ENCODE measurements at places on chromosomes 12 and 14.

- no peak for DNase-seq
Measured at GRCh38 chr12:72273499-72273837, 1.3 kb downstream of the TRHDE start.

- no peak for DNase-seq
Measured at GRCh38 chr12:32395026-32395425, 4.3 kb upstream of the FGD4 start.

- no peak for DNase-seq
Measured at GRCh38 chr14:28119849-28120248, 646.7 kb upstream of the FOXG1 start.

GRCh38 chr14:90976101-90976500 is 84.3 kb downstream of the RPS6KA5 start:
- no peak for DNase-seq

- DNase-seq, result no peak
Measured at GRCh38 chr14:55419663-55420062, 8.0 kb upstream of the ATG14 start.

DNA sequence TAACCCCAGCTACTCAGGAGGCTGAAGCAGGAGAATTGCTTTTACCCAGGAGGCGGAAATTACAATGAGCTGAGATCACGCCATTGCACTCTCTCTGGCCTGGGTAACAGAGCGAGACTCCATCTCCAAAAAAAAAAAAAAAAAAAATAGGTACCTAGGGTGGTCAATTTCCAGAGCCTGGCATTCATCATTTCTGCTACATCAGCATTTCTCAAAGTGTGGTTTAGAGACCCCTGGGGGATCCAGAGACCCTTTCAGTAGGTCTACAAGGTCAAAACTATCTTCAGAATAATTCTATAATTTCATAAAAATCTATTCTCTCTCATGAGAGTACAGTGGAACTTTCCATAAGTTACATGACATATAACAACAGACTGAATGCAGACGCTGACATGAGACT is 19.9 kb downstream of the CERS5 start:
- DNase-seq, result no peak

- DNase-seq, result no peak
Measured at GRCh38 chr14:29493849-29494248, 433.8 kb downstream of the PRKD1 start.

- no peak for DNase-seq
Measured at GRCh38 chr12:72275526-72275925, 3.4 kb downstream of the TRHDE start.

DNA sequence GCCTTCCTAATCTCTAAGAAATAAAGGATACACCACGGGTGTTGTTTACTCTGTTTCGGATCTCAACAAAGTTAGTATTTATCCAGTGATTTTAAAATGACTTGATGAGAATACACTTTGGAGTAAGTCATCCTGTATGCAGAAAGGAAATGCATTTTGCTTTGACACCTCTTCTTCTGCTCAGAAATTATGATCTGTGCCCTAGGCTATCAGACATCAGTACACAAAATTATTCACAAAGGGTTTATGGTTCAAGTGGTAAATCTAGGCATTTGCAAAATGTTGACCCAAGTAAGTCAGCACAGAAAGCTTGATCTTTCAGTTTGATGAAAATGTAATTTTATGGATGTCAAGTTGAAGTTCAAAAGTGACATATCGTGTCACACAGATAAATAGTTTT is 248.5 kb downstream of the ATP23 start:
- no peak for DNase-seq

GRCh38 chr12:58750484-58750883 is 169.8 kb downstream of the LRIG3 start:
- no peak for DNase-seq

- no peak for DNase-seq
Measured at GRCh38 chr14:25350021-25350420, 300.1 kb upstream of the STXBP6 start.

DNA sequence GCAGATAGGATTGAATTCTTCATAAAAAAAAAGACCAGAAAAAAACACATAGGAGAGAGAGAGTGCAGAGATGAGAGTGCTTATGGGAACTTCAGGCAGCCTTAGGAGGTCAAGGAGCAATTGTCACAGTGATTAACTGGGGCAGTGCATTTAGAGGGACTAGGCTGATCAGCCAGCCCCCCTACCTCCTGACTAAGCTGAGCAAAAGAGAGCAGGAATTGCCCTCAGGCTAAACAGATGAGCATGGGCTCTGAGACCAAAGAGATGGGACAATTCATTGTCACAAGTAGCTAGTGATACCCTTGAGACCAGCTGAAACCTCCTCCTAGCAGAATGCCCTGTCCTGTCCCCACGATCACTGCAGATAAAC is 124.0 kb downstream of the BTG1 start:
- DNase-seq, result no peak

- no peak for DNase-seq
Measured at GRCh38 chr14:104537613-104537988, 42.0 kb upstream of the C14orf180 start.

GRCh38 chr12:54000116-54001114 is at the start of gene HOXC9:
TSS of gene HOXC9 (plus strand) at chr12:54000161. CDS start at chr12:54000189, 28 bp downstream.
- DNase-seq, result no peak

DNA sequence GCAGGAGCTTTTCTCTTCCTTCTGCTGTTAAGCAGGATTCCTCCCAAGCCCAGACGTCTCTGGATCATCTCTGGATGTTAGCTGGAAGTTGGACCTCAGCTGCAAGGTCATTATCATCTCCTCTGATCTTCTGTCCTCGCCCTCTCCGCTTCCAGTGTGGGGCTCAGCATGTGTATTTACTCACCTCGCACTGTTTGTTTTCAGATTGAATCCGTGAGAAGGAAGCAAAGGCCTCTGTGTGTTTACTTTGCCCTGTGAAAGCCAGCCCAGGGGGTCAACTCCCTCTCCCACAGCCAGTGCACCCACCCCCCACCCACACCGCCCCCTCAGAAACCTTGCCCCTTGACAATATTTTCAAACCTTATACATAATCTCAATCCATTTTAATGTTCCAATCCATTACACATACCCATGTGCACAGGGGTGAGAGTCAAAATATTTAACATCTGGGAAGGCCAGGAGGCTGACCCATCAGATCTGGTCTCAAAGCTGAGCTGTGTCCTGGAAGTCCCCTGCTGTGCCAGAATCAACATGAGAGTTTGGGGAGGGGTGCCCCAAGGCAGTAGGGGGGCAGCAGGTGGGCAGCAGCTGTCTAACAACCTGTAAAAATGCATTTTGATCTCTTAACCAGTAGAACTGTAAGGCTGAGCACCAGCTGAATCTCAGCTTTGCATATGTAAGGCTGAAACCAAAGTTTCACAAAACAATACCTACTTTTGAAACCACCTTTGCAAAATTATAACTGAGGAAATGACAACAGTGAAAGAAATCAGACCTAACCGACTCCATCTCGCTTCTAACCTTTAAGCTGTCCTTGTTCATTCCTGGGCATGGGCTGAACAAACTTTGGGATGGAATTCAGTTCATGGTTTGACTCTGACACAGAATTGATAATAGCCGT is 157.9 kb downstream of the ZNF664 start:
- no peak for DNase-seq

DNA sequence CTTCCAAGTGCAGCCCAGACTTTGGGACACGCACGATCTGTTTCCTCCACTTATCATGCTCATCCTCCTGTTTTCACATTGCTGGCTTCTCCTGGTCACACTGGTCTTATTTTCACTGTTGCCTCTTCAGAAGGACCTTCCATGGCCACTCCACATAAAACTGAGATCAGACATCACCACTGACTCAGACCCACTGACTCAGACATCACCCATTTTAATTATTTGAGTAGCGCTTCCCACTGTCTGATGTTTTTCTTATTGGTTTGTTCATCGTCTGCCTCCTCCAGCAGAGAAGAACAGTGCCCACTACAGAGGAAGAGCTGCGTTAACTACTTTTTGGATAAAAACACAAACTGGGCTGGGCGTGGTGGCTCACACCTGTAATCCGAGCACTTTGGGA is 270.5 kb upstream of the PWP1 start:
- DNase-seq, result no peak

DNA sequence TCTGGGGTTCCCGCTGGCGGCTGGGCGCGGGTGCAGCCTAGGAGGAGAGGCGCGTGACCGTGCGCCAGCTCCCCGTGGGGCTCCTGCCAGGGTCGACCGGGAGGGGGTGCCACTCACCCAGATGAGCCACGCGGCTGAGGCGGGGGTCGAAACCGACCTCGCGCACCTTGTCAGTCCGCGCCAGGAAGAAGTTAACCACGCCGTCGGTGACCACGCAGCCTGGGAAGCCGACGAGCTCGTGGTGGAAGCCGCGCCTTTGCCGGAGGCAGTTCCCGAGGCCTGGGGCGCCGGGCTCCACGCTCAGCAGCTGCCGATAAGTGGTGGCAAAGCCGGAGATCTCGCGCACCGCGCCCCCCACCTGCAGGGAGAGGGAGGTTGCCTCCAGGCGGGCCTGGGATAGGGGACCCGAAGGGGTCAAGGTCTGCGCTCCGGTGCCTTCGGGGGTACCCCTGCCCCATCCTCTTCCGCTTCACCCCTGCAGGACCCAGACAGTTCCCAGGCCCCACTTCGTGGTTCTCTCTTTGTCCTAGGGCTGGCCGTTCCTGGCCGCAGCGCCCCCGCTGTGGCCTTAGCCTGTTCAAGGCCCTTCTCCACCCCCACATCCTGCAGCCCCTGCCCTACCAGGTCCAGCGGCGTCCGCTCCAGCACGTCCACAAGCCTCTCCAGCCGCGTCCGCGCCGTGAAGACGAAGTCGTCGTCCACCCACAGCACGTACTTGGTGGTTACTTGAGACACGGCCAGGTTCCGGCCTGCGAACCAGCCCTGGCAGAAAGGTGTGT is 5.3 kb downstream of the B4GALNT1 start:
- no peak for DNase-seq

DNA sequence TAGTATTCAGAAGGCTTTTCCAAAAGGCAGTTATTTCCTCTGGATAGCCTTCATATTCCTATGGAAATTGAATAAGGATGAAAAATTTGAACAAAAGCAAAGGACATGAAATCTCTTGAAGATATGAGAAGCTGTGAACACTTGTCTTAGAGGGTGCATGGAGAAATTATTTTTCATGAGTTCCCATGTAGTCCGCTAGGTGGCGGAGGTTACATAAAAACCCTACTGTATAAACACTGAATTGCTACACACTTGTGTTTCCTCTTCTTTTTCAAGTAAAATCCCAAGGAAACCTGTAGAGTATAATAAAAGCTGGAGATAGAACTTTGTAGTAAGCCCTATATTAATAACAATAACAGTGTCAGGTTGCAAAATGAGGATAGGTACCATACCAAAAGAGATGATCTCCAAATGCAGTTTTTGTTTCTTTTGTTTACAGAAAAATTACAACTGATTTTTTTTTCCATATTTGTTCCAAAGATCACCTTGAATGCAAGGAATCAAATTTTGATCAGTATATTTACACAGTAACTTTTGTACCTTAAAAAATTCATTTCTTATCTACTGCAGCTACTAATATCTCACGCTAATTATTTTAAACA is 37.8 kb upstream of the OR4E1 start:
- DNase-seq, result no peak

DNA sequence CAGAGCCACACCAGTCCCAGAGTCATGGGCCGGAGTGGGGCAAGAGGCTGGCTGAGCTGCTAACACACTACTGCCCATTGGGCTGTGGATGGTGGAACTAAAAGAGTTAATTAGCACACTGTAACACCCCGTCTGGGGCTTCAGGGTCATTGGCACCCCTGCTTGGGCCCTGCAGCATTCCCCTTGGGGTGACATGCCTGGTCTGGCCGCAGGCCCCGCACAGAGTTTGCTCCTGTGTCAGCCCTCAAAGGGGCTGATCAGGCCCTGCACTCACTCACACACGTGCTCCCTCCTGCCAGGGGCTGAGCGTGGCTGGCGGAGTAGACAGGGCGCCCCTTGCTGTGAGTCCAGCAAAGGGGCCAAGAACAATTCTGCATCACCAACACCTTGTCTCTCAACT is 1499.6 kb upstream of the TMEM132C start:
- no peak for DNase-seq

DNA sequence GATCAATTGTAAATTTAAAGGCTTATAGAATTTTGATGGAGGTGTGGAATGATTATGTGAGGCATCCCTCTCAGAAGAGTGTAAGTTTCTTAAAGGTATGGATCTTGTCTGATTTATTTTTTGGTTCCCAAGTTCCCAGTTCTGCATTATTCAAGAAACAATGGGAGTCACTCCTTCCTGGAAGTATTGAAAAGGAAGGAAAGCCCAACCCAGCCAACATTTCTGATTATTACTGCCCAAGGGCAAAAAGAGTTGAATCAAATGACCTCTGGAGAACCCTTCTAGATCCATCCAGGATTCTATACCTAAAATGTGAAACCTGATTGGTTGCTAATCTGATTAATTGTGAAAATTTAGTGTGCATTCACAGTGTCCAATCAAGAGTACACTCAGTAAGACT is 166.2 kb downstream of the ANO2 start:
- no peak for DNase-seq

DNA sequence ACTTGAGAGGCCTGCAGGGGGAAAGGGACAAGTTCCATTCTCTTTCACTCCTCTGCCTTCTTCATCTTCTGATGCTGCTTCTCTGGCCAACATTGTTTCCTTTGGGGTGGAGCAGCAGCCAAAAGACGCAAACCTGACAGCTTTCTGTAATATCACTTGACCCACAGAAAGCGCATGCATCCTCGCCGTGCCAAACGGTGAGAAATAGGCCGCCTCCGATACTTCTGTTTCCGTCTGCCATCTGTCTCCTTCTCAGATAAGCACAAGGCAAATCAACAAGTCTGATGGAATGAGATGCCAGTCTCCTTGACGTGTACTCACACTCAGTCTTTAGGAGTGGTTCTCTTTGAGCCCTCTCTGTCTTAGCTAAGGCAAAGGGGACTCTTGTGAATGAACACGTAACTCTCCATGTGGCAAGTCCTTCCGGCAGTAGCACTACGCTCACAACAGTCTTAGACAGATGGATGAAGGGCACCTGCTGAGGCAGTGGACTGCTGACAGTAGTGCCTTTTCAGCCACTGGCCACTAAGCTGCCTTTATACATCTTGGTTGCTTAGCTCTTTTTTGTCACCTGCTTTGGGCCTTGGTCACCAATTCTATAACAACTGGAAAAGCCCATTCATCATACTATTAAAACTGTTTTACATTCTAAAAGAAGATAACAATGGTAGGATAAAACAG is 214.1 kb downstream of the FBXL14 start:
- no peak for DNase-seq

DNA sequence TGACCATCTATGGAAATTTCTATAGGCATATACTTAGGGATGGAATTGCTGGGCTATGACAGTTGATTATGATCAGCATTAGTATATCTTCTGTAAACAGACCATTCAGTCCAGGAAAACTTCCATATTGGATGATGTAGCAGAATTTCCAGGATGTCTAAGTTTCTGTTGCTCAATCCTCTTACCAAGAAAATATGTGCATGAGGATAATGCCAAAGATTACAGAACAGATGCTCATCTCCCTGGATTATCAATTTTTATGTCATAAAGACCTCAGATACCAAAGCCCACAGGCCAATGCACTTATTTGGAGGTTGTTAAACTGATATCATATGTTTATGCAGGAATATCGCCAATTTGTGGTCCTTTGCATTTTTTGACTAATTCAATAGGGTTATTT is 354.4 kb upstream of the FLRT2 start:
- no peak for DNase-seq

GRCh38 chr12:121326996-121327674 is 25.1 kb downstream of the ANAPC5 start:
- no peak for DNase-seq

GRCh38 chr14:72737560-72737943 is 156.3 kb downstream of the DPF3 start:
- no peak for DNase-seq

All from hypothalamus (tissue), 51 donors.